Activated naive CD8-positive, alpha-beta T cell treated with anti-CD3 and anti-CD28 coated beads, Interleukin-2, amount 10 ng/mL, durations not matched to agents 7 days and 5 days (primary cell): ENCODE measurements at places on chromosomes 1 and 21.

- no peaks in the 10 kb centered on the region for H3K4me1 ChIP-seq
- no peak overlapping the region for H3K27ac ChIP-seq
- no peak for DNase-seq
These were observed 9.5 kb upstream of the EXOSC10 start for GRCh38 chr1:11109047-11109760.

GRCh38 chr1:95013950-95014574 is 58.7 kb downstream of the ALG14 start:
- H3K27me3 ChIP-seq: no peaks in the 10 kb centered on the region
- H3K4me3 ChIP-seq: no peak overlapping the region
- no peaks in the 10 kb centered on the region for H3K4me1 ChIP-seq
- H3K36me3 ChIP-seq: no peaks in the 10 kb centered on the region

- H3K4me3 ChIP-seq: no peak overlapping the region
- H3K27me3 ChIP-seq: peaks cover 9% of the 10 kb centered on the region
- no peak for DNase-seq
- no peak overlapping the region for H3K27ac ChIP-seq
- H3K36me3 ChIP-seq: no peaks in the 10 kb centered on the region
These were observed 127.7 kb upstream of the ZBTB40 start for GRCh38 chr1:22323846-22324504.

DNA sequence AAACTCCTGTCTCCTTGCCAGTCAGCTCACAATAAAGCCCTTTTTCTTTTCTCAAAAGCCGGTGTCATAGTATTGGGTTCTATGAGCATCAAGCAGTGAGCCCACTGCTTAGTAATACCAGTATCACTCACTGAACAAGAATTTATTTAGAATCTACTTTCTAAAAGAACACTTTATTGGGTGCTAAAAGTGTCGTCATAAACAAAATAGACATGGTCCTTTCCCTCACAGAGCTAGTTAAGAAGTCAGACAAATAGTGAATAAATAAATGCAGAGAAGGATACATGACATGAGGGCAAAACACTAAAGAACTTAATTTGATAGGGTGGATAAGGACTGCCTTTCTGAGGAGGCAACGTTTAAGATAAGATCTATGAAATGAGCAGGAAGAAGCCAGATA is 32.2 kb downstream of the EVI5 start:
- H3K36me3 ChIP-seq: no peaks in the 10 kb centered on the region
- H3K4me1 ChIP-seq: no peaks in the 10 kb centered on the region
- DNase-seq: no peak
- no peak overlapping the region for H3K27ac ChIP-seq
- H3K4me3 ChIP-seq: no peak overlapping the region
